ENCODE measurements at places on chromosomes 11 and 22. TPM values are rescaled to one million over a fixed set of nuclear protein-coding genes. Genes with fewer than 3 reads are reported as not detected.
A peak's percentile ranks its signal among the peaks of the same experiment; 100 is the strongest.

GRCh38 chr11:26878959-26879581, 114.8 kb upstream of the FIBIN start:
- H3K4me1 ChIP-seq: no peaks in the 10 kb centered on the region
- H3K4me3 ChIP-seq: no peak overlapping the region
- no peak for DNase-seq
- no peaks in the 10 kb centered on the region for H3K36me3 ChIP-seq
- H3K27me3 ChIP-seq: no peaks in the 10 kb centered on the region

DNA sequence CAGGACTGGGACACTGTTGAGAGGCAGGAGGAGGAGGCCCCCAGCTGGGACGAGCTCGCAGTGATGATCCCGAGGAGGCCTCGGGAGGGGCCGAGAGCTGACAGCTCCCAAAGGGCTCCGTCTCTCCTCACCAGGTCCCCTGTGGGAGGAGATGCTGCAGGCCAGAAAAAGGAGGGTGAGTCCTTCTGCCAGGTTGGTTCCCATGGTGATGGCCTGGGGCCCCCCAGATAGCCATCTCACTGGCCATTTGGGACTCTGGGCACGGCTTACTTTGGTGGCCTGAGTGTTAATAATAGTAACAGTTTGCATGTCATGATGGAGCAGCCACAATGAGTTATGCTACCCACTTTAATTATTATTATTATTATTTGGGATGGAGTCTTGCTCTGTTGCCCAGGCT, 18.9 kb downstream of the TRIOBP start:
- no peak overlapping the region for H3K27ac ChIP-seq
- H3K4me3 ChIP-seq: no peak overlapping the region
- no peaks in the 10 kb centered on the region for H3K27me3 ChIP-seq
- no peaks in the 10 kb centered on the region for H3K36me3 ChIP-seq
- H3K4me1 ChIP-seq: no peaks in the 10 kb centered on the region
- no peak for DNase-seq

DNA sequence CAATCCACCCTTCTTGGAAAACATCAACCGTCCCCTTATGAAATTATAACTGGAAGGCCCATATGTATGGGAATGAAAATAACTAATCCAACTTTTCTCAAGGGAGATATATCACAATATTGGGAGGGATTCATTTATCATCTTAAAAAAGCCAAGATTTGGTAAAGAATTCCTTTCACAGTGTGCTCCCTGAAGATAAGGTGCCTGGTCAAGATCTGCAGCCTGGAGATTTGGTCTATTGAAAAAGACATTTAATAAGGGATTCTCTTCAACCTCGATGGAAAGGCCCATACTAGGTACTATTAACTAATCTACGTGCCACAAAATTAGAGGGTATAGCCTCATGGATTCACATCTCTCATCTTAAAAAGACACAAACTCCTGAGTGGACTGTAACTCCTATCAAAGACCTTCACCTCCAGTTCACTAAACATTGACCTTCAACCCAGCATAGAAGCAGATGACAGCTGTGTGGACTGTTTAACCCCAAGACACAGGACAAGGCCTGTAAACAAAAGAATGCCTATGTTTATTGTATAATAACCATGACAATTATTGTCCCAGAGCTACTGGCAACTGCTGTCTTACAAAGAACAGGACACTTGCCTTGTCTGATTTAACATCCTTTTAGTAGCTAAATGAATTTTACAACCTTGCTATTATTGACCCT, 4.8 kb upstream of the FDX1 start:
- DNase-seq: no peak
- H3K27ac ChIP-seq: no peak overlapping the region
- no peaks in the 10 kb centered on the region for H3K27me3 ChIP-seq
- H3K36me3 ChIP-seq: no peaks in the 10 kb centered on the region

- no peaks in the 10 kb centered on the region for H3K27me3 ChIP-seq
- peaks cover 100% of the 10 kb centered on the region for H3K4me1 ChIP-seq
- H3K4me3 ChIP-seq: no peak overlapping the region
Observed at GRCh38 chr22:32836280-32837123, 35.0 kb downstream of the TIMP3 start.

- DNase-seq: no peak
- no peaks in the 10 kb centered on the region for H3K36me3 ChIP-seq
- H3K4me1 ChIP-seq: peaks cover 12% of the 10 kb centered on the region
- H3K4me3 ChIP-seq: no peak overlapping the region
- no peaks in the 10 kb centered on the region for H3K27me3 ChIP-seq
Observed at GRCh38 chr11:2109541-2110019, 29.6 kb downstream of the IGF2 start.

DNA sequence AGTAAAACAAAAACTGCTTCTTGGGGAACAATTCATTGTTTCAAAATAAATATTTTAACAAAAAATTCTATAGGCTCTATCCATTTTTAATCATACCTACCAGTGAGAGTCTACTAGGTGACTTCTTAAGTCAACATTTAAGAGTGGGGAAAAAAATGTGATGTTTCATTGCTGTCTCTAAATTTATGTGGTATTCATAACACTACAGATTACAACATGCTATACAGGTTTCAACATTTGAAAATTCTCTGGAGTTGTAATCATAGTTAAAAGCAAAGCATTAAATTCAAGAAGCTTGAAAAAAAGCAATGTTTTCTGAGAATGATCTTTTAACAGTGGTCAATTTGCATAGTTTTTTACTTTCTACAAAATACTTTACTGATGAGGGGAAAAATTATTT, 18.3 kb downstream of the SBF2 start:
- H3K4me1 ChIP-seq: peaks cover 7% of the 10 kb centered on the region
- no peak for DNase-seq
- no peaks in the 10 kb centered on the region for H3K27me3 ChIP-seq

- no peak overlapping the region for H3K27ac ChIP-seq
- no peaks in the 10 kb centered on the region for H3K27me3 ChIP-seq
- no peak overlapping the region for H3K4me3 ChIP-seq
- no peak for DNase-seq
Observed at GRCh38 chr11:125982348-125982730, 36.5 kb downstream of the VSIG10L2 start.

DNA sequence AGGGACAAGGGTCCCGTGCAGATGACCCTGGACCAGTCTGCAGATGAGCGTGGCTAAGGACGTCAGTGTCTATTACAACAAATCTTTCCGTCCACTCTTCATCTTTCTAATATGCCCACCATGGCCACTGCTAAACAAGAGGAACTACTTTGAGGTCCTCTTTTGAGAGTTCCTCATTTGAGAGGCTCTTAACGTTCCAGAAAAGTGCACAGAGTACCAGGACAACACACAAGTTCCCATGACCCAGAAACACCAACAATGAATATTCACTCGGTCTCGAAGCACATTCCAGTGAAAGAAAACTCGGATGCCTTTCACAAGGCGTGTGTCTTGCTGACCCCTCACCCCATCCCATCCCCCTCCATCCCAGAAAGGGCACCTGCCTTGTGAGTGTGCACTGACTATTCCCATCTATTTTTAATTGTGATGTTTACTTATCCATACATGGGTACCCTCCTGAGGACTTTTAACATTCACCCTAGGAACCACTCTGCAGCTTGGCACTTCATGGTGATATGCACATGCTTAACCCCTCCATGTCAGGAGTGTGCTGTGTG, 157.0 kb downstream of the SHANK2 start:
- H3K4me3 ChIP-seq: no peak overlapping the region
- H3K4me1 ChIP-seq: no peaks in the 10 kb centered on the region
- H3K36me3 ChIP-seq: no peaks in the 10 kb centered on the region
- H3K27ac ChIP-seq: no peak overlapping the region

- peak overlapping the region; percentile 98 for H3K27ac ChIP-seq
- no peak for DNase-seq
- H3K36me3 ChIP-seq: peaks cover 68% of the 10 kb centered on the region
- H3K27me3 ChIP-seq: no peaks in the 10 kb centered on the region
- H3K4me3 ChIP-seq: peak overlapping the region; percentile 65
Observed at GRCh38 chr22:31087744-31088215, 6.7 kb downstream of the SMTN start.

DNA sequence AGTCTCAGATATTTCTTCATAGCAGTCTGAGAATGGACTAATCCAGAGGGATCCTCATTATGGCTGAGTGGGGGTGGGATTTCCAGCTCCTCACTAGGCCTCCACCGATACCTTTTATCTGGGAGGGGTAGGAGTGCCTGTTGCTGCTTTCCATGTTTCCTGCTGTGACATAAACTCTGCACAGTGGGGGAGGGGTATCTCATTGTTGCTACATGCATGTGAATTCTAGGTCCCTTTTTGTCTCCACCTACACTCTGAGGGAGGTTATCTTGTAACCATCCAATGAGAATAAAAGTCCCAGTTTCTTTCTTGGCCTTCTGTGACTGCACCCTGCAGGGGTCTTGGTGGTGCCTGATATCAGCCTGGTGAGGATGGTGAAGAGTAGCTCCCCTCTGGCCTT, 60.5 kb downstream of the ADAMTS15 start:
- no peak overlapping the region for H3K4me3 ChIP-seq
- no peaks in the 10 kb centered on the region for H3K27me3 ChIP-seq
- H3K36me3 ChIP-seq: no peaks in the 10 kb centered on the region
- H3K4me1 ChIP-seq: peaks cover 19% of the 10 kb centered on the region
- H3K27ac ChIP-seq: no peak overlapping the region

DNA sequence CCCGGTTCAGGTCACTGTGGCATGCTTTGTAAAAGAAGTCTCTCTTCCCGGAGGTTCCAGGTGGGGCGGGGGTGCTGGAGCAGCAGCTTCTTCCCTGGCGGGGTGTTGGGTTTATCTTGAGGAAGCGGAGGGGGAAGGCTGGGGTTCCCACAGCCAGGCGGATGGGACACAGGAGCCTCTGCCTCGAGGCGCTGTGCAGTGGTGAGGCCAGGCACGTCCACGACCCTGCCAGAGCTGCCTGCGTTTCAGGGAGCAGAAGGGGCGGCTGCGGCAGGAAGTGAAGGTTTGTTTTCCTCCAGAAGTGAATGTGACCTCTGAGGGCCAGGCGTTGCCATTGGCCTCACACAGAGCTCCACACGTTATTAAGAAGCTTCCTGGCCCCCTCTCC, 20.1 kb upstream of the ADORA2A start:
- H3K27ac ChIP-seq: no peak overlapping the region
- no peaks in the 10 kb centered on the region for H3K27me3 ChIP-seq

DNA sequence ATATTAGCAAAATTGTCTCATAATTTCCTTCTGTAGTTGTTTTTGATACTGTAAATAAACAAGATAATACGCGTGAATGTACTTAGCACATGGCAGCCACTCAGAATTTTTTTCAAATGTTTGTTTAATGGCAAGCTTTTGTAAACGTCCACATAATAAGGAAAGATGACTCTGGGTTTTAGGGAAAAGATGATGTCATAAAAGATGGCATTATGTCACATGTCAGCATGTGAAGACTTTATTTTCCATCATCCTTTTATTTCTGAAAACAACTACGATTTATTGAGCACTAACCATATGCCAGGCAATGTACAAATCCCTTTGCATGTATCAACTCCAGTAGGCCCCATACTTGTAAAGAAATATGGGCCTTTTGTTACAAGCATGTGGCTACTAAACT, 139.9 kb downstream of the C11orf91 start:
- no peaks in the 10 kb centered on the region for H3K27me3 ChIP-seq
- H3K36me3 ChIP-seq: no peaks in the 10 kb centered on the region
- no peaks in the 10 kb centered on the region for H3K4me1 ChIP-seq
- H3K27ac ChIP-seq: no peak overlapping the region
- no peak overlapping the region for H3K4me3 ChIP-seq

DNA sequence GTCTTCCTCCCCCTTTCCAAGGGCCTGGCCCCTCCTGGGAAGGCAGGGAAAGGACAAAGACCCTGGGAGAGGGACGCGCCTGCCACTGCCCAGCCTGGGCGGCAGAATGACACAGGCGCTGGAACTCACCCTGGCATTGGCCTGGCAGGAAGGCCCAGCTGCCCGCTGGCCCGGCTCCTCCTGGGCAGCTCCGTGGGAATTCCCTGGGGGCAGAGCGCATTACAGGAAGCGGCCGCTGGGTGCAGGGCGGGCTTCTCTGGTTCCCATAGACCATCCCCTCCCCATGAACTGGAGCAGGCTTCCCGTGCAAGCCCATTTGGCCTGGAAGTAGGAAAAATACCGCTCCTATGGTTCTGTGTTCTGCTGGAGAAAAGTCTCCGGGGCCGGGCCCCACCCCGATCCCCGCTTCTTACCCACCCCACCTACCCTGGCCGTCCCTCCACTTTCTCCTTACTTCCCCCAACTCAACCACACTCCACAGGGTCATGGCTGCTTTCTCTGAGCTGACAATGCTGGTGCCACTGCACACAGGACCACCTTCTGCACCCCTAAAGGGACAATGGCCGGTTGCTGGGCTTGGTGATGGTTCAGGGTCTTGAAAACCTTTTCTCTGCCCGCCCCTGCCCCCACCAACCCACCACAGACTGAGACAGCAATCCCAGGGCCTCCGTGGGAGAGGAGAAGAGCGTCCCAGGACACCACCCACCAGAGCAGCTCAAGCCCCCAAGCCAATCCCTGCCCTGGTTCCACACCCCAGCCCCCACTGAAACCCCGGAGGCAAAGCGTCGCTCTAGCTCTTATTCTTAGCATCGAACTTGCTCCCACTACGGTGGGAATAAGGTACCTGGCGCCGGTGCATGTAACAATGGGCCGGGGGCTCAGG, 58.9 kb downstream of the LINC01488 start:
- no peaks in the 10 kb centered on the region for H3K27me3 ChIP-seq
- DNase-seq: no peak
- H3K27ac ChIP-seq: peak overlapping the region; percentile 43
- no peak overlapping the region for H3K4me3 ChIP-seq

GRCh38 chr22:27615408-27615807, 186.1 kb downstream of the MN1 start:
- H3K4me1 ChIP-seq: peaks cover 5% of the 10 kb centered on the region
- no peaks in the 10 kb centered on the region for H3K27me3 ChIP-seq
- H3K27ac ChIP-seq: no peak overlapping the region
- H3K4me3 ChIP-seq: no peak overlapping the region

The MPPED2 gene
- 4.0 TPM for total RNA-seq

The DCHS1 gene
- 37.6 TPM for total RNA-seq

The SCGB1D2 gene
- not detected for total RNA-seq

The MYRF gene
- 0.46 TPM for total RNA-seq

The PANX2 gene
- total RNA-seq: 1.0 TPM

The MUC2 gene
- total RNA-seq: 0.34 TPM

The VPREB3 gene
- total RNA-seq: not detected

The C22orf42 gene
- total RNA-seq: 0.26 TPM

The WT1 gene
- 3.5 TPM for total RNA-seq

The OR2D2 gene
- not detected for total RNA-seq

The RCOR2 gene
- total RNA-seq: not detected

The CARD10 gene
- 15.3 TPM for total RNA-seq

The MMP11 gene
- 6.5 TPM for total RNA-seq

The ADM2 gene
- total RNA-seq: under 0.01 TPM

Measured in esophagus muscularis mucosa (tissue), 4 donors.